ENCODE measurements at places on chromosomes 5 and 9. TPM values are rescaled to one million over a fixed set of nuclear protein-coding genes. Genes with fewer than 3 reads are reported as not detected.

Gene NR2F1-AS1
- total RNA-seq: 1.7 TPM

Gene SPINK7
- 8.2 TPM for total RNA-seq

Gene TSLP
- total RNA-seq: 0.46 TPM

DNA sequence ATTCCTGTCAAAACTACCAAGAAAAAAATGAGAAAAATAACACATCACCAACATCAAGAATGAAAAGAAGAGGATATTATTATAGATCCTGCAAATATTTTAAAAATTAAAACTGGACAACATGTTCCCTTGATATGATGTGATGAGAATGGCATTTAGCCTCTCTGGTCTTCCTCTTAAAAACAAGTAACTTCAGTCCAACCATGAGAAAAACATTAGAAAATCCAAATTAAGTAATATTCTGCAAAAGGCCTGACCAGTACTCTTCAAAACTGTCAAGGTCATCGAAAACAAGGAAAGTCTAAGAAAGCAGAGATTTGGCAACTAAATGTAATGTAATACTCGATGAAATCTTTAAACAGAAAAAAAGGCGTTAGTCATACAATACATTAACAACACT, 167.1 kb upstream of the SNX2 start:
- no peak for DNase-seq

- DNase-seq: no peak
These were observed 395.0 kb upstream of the SMARCA2 start for GRCh38 chr9:1619915-1620710.

- no peak for DNase-seq
These were observed 11.6 kb upstream of the RFK start for GRCh38 chr9:76405868-76406267.

DNA sequence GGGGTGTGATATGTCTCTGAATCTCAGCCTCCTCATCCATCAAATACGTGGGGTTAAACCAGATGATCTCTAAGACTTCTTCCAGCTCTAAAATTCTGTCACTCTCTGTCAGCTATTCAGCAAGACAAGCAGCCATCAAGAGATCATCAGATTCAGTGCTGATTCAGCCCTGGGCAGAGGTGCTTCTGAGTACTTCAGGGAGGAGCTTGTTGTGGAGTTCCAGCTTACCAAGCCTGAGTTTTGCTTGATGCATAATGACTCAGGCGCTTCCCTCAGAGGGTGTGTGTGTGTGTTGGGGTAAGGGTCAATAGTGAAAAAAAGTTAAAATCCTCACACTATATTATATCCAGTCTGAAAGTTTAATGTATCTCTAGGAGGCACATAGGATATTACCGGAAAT, 29.6 kb upstream of the TAF1L start:
- no peak for DNase-seq

DNA sequence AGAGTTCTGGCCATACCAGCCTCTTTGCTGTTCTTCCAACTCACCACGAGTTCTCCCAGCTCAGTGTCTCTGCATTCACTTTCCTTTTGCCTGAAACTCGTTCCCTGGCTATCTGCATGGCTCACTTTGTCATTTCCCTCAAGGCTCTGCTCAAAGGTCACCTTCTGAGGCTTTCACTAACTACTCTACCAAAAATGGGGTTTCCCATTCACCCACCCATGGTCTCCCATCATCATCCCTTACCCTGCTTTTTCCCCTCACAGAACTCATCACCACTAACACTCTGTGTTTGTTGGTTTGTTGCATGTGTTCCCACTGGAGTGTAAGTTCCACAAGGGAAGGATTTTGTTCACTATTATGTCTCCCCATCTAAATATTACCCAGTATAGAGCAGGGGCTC, 16.6 kb downstream of the PLGRKT start:
- DNase-seq: no peak

- DNase-seq: no peak
These were observed 6.5 kb upstream of the FAM81B start for GRCh38 chr5:95384485-95385213.

Measured in lower leg skin (tissue), 4 donors.